ENCODE measurements at places on chromosomes 4 and X.

DNA sequence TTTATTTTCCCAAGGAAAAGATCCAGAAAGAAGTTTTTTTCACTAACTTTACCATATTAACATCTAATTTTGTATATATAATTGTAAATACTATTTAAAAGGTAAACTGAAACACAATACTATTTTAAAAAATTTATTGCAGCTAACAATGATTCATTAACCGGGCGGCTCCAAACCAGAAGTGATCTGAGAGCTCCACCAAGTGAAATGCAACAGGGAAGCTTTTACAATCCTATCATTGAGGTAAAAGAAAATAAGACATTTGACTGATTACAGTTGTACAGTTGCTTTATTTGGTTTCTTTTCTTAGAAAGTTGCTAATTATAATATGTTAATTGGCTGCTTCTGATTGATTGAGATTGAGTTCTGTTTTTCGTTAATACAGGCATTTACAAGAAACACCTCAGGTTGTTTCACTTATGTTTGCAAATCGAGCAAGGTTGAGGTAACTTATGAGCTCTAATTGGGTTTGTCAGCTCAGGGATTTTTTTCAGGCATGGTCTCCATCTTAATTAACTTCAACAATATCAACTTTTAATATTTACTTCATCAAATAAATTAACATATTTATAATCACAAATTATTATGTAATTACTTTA lies 220.2 kb upstream of the UGT8 start:
- DNase-seq, result peak; percentile 69

GRCh38 chr4:111792632-111793031 lies 352.6 kb upstream of the FAM241A start:
- no peak for DNase-seq

GRCh38 chrX:25558137-25558536 lies 542.4 kb upstream of the ARX start:
- DNase-seq, result no peak

GRCh38 chr4:6891436-6892170 lies 18.0 kb upstream of the TBC1D14 start:
- DNase-seq, result no peak

DNA sequence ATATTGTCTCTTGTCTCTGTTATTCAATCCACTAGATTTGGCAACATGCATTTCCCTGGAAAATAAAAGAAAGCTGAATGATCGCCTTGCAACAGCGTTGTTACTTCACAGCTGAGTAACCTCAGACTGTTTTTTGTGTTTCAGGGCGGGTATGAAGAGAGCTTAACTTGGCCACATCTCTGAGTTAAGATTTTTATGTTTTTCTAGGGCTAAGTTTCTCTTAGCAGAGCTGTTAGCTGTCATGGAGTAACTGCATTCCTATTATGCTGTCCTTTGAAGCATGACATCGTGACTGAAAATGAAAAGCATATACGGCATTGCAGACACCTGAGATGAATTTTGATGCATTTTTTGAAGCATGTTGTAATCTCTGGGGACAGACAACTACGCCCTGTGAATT lies 1798.9 kb downstream of the PCDH7 start:
- DNase-seq, result peak; percentile 65

DNA sequence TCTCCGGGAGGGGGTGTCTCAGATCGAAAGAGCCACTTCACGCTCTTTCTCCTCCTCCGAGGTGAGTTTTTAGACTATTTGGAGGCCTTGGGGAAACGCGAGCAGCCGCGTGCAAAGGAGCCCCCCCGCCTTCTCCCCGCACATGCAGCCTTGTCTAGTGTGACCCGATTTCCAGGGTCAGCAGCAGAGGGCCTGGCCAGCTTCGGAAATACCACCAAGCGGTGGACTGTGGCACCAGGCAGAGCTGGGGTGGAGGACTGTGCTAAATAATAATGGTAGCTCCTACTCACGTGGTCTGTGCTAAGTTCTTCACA lies 79.3 kb upstream of the BCOR start:
- no peak for DNase-seq

DNA sequence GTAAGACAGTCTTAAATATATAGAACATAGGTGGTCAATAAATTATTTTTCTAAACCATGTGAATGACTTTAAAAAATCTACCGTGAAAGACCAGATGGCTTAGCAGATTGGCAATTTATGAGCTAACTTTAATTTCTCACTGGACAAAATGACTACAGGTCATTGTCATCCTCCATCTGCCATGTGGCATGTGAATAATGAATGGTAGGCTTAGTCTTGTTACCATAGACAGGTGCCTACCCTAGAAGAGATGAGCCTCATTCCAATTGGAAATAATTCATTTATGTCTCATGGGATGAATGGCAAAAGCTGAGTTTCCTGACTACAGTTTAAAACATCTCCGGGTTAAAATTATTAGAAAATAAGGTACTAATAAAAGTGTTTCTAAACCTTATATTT lies 1043.3 kb downstream of the FAT4 start:
- DNase-seq, result no peak

GRCh38 chr4:125527681-125528080 lies 212.9 kb downstream of the FAT4 start:
- DNase-seq, result peak; percentile 57

Data from brain (organoid and tissue), 16 donors.